NCI-H1092 (cell line): ENCODE measurements at places on chromosomes 4 and X.

DNA sequence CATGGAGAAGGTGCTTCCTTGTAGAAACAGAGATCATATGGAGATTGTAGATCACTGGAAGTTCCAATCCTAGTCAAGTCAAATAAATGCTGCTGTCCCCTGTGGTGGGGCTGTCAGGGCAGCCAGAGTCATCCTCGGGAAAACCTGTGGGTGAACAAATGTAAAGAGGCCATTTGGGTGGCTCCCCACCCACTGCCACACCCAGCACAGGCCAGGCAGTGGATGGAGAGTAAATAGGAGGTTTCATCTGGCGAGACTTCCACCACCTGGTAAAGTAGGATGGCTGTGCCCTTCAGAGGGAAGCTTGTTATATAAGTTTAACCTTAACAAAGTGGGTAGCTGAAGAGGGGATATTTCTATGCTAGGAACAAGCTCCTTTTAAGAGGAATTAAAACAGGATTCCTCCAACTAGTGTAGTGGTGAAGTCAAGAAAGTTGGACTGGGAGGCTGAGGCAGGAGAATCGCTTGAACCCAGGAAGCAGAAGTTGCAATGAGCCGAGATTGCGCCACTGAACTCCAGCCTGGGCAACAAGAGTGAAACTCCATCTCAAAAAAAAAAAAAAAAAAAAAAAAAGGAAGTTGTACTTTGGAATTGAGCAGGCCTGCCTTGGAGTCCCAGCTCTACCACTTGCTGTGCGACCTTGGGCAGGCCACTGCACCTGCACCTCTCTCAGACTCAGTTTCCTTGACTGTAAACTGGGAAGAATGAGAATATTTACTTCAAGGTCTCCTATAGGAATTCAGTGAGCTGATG lies 273.7 kb downstream of the PTTG2 start:
- no peak for DNase-seq

GRCh38 chr4:155025762-155026457 lies 182.5 kb upstream of the NPY2R start:
- DNase-seq = no peak

DNA sequence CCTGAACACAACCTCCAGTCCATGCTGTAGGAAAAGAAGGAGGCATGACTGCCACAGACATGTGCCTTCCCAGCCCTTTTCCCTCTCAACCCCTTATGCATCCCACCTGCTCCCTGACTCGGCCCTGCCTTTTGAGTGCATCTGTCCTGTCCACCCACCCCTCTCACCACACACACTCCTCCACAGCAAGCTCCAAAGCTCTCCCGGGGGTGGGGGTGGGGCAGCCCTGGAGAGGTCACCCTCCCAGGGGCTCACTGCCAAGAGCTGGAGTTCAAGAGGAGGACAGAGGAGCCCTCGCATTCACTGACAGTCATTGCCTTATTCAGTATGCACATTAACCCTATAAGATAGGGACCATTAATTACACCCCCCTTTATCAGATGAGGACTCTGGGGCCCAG lies 46.6 kb upstream of the MAMLD1 start:
- DNase-seq = no peak

GRCh38 chr4:80097400-80098177 lies 24.6 kb upstream of the ANTXR2 start:
- no peak for DNase-seq

- DNase-seq = no peak
These were observed 6.1 kb upstream of the SH3D19 start for GRCh38 chr4:151331276-151332042.

DNA sequence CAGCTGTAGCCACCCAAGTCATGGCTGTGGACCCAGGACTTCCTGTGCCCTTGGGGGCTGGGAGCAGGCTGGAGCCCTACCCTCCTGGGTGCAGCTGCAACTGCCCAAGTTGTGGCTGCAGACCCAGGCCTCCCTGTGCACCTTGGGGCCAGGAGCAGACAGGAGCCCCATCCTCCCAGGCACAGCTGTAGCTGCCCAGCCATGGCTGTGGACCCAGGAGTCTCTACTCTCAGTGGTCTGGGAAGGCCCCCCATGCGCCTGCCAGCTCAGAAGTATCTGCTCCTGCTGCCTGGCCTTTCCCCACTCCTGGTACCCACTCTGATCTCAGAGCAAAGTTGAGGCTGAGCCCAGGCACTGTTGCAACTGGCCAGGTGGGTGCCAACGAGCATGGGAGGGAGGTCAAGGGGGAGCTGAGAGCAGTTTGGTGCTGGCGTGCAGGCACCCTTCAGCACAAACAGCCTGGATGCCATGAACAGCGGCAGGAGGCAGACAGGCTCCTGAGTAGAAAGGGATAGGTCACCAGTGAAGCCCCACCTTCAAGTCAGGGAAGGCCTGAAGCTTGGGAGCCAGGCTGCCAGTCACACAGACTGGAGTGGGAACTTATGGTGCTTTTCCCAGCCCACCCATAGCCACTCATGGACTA lies 21.5 kb downstream of the PRRG1 start:
- no peak for DNase-seq

- DNase-seq = no peak
These were observed 69.2 kb downstream of the CRMP1 start for GRCh38 chr4:5823542-5824211.
